Stimulated activated CD4-positive, alpha-beta T cell treated with anti-CD3 and anti-CD28 coated beads, Interleukin-4, amount 100 ng/mL, for 4 hours (primary cell): ENCODE measurements at places on chromosomes 12 and 14.
A peak's percentile ranks its signal among the peaks of the same experiment; 100 is the strongest.

DNA sequence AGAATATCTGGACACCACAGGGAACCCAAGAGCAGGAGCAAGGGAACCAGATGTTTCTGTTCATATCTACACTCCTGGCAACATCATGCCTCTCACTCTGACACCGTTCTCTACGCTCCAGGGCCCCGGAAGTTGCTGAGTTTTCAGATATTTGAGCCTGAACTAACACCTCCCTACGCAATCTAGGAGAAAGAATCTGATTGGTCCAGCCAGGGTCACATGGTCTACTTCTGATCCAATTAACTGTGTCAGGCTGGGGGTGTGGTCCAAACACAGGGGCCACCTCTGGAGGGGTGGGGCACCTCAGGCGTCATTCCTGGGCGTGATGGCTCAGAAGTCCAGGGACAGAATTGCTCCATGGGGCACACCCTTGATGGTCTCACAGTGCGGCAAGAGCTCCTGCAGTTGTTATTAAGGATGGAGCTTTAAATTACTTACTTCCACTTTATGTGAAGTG lies 165.5 kb downstream of the PTPN11 start:
- no peak for DNase-seq

DNA sequence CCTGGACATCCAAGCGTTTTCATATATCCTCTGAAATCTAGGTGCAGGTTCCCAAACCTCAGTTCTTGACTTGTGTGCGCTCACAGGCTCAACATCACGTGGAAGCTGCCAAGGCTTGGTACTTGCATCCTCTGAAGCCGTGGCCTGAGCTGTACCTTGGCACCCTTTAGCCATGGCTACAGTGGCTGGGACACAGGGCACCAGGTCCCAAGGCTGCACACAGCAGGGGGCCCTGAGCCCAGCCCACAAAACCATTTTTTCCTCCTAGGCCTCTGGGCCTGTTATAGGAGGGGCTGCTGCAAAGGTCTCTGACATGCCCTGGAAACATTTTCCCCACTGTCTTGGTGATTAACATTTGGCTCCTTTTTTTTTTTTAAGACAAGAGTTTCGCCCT lies 11.6 kb upstream of the FAM177A1 start:
- DNase-seq: no peak

GRCh38 chr12:27686147-27686546 lies 10.1 kb upstream of the REP15 start:
- DNase-seq: no peak

- DNase-seq: no peak
These were observed 182.2 kb downstream of the ANO4 start for GRCh38 chr12:100976735-100977134.

DNA sequence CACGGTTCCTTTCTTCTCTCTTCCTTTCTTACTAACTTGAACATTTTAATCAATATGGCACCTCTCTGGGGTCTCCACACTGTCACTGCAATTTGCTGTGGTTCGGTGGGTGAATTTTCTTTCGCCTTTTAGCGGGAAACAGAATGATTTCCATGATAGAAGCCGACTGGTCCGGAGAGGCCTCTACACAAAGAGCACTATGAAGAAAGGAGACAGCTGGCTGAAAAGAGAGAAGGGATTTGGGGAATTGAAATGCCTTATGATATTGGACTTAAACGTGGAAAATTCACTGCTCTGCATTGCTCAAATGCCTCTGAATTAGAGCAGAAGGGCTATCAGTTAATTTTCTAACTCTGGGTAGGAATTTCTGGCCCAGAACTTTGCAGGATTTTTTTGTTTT lies 55.9 kb downstream of the KCNA5 start:
- DNase-seq: no peak

DNA sequence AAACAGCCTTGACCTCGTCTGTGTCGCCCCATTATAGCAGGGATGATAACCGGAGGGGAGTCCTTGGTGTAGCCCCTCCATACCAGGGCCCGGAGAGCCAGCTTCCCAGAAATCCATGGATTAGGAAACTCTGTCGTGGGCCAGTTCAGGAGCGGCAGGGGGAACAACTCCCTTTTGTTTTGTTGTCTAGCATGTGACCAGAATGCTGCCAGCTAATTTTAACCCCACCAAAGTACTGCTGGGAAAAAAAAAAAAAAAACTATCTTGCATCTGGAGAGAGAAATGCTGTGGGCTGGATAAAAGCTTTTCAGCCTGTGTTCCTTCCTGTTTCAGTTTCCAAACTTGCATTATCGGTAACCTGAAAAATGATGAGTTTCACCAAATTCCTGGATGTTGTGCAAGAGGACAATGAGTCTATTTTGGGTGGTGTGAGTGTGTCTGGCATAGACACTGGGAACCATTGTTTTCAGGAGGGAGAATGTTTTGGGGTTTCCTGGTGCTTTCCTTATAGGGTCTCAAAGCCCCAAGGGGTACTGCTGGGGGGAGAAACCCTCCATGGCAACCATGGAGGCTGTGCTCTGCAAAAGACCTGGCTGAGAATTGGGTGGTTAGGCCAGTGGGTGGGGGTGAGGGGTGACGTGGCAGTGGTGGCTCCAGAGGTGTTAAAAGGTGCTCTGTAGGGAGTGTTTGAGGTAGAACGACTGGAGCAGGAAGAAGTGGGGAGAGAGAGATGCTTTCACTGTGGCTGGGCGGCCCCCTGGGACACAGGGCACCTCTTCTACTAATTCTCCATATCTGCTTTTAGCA lies 14.9 kb upstream of the IRF2BPL start:
- DNase-seq: no peak

- DNase-seq: no peak
These were observed 16.4 kb downstream of the PRMT8 start for GRCh38 chr12:3507361-3507760.

DNA sequence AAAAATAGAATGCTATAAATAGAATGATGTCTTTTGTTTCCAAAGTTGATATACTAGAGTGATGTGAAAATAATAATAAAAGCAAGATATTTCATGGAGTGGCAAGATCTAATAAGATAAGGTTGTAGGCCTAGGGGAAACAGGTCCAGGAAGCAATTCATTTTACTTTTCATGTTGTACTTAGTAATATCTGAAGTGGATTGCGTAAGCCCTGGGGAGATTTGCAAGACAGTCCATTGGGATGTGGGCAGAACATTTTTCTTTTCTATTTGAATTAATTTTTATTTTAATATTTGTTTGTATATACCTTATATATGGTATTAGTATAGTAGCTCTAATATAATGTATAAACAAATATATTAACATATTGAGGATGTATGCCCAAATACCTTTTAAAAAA lies 7.5 kb downstream of the NUBPL start:
- no peak for DNase-seq

- no peak for DNase-seq
These were observed 698.9 kb downstream of the BCL11B start for GRCh38 chr14:98573082-98573481.

- no peak for DNase-seq
These were observed 10.1 kb downstream of the HMGA2 start for GRCh38 chr12:65834146-65834935.

DNA sequence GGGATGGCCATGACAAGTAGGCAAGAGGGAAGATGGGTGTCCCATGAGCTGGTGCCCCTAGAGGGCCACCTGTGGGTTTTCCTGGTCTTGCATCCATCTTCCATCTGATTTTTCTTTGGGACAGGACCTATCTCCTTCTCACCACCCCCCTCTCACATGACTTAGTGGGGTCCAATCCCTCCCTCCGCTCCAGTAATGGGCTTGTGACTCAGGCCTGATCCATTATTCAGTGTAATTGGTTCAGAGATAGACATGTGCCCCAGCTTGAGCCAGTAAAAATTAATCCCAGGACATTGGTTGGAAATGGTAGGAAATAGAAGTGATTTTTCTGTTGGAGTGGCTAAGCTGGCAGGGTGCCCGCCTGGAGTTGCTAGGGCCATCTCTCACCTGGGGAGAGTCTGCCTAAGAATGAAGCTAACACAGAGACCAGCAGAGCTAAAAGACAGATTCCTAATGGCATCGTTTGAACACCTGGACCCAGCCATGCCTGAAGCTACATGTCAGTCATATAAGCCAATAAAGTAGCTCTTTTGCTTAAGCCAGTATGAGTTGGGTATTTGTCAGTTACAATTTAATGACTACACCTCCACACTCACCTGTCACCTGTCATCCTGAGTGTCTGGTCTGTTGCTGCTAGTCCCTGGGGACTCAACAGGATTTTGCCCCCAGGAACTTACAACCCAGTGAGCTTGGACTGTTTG lies 14.7 kb downstream of the RASAL1 start:
- no peak for DNase-seq

DNA sequence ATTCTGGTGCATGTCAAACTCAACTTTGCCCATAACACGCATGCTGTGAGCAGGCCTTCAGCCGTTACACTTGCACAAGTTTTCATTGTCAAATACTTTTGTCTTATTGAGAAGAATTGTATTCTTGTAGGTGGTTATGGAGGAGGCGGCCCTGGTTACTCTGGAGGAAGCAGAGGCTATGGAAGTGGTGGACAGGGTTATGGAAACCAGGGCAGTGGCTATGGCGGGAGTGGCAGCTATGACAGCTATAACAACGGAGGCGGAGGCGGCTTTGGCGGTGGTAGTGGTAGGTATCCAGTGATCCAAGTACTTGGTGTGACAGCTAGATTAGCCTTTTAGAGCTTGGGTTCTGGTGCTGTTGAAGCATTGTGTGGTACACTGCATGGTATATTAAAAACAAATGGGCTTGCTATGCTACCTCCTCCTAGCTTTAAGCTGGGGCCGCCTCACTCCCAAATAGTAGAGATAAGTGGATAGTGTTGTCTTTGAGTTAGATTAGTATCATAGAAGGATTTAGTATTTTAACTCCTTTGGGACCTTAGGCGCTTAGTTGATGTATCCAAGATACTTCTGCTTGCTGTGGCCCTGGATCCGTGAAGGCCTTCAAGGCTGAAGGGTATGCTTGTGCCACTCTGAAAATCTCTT lies 2.5 kb downstream of the HNRNPA1 start:
- no peak for DNase-seq

- DNase-seq: no peak
These were observed 36.1 kb upstream of the HIGD1C start for GRCh38 chr12:50916292-50916691.

DNA sequence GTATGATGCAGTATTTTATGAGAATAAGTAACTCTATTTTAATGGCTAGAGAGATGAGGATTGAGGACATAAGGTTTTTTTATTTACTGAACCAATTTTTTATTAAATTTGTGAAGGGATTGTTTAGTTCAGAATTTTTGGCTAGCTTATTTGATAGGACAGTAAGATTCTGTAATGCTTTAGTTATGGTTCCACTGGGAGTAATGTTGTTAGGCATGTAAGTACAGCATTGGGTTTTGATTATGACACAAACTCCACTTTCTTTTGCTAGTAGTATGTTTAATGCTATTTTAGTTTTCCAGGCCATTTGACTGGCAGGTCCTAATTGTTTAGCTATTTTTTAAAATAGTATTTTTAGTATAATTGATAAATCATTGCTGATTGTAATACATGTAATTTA lies 33.8 kb upstream of the LRRC10 start:
- DNase-seq: no peak

GRCh38 chr12:56593909-56594621 lies 36.1 kb downstream of the BAZ2A start:
- peak; percentile 49 for DNase-seq

- DNase-seq: no peak
These were observed 2.7 kb downstream of the RSRC2 start for GRCh38 chr12:122523846-122524718.

GRCh38 chr14:37062191-37062803 lies 110.1 kb downstream of the SLC25A21 start:
- DNase-seq: no peak

GRCh38 chr12:100919116-100919515 lies 124.5 kb downstream of the ANO4 start:
- DNase-seq: no peak

- DNase-seq: no peak
These were observed 4.2 kb upstream of the TNS2 start for GRCh38 chr12:53045696-53046045.

- DNase-seq: no peak
These were observed 27.9 kb downstream of the CCDC92 start for GRCh38 chr12:123944696-123945095.

GRCh38 chr12:3772380-3772779 lies 19.5 kb upstream of the CRACR2A start:
- DNase-seq: no peak

DNA sequence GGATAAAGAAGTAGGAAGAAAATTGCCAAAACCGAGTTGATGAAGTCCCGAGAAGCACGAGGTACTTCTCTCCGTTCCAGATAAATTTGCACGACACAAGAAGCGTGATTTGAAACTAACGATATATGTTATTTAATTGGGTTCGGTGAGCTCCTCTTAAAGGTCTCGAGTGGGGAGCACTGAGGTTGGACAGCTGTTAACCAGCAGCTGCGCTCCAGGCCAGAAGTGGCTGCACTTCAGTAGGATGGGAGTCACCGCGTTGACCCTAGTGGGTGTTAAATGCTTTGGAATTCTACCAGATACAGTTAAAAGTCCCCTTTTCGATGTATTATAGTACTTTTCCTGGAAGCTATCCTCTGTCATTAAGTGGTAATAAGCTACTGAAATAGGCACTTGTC lies 953 bp upstream of the DCAF5 start:
- no peak for DNase-seq

- no peak for DNase-seq
These were observed 23.5 kb upstream of the PTPRB start for GRCh38 chr12:70660620-70661219.

- no peak for DNase-seq
These were observed 28.5 kb downstream of the PRIMA1 start for GRCh38 chr14:93759719-93760307.

DNA sequence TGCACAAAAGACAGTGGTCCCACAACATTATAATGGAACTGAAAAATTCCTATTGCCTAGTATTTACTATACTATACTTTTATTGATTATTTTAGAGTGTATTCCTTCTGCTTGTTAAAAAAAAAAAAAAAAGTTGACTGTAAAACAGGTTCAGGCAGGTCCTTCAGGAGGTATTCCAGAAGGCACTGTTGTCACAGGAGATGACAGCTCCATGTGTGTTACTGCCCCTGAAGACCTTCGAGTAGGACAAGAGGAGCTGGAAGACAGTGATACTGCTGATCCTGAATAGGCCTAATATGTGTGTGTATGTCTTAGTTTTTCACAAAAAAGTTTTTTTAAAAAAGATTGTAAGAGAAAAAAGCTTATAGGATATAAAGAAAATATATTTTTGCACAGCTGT lies 12.3 kb downstream of the UBE2N start:
- no peak for DNase-seq

- DNase-seq: no peak
These were observed 1.5 kb downstream of the OR4E1 start for GRCh38 chr14:21672116-21672515.

DNA sequence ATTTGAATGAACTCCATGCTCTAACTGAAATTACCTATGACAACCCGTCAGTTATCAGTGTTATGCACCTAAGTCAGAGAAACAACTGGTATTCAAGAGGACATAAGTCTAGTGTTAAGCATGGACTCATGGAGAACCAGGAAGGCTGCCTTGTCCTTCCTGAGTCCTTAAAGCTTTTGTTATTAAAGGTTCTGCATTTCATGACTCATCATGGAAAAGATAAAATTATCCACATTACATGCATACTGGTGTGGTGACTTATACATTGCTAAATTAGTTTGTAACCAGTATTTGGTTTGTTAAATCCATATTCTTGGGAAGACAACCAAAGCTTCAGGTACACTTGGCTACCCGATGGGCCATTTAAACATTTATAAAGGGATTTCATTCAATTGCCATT lies 6.5 kb upstream of the OR4E1 start:
- DNase-seq: no peak

GRCh38 chr12:62839869-62840660 lies 94.9 kb downstream of the PPM1H start:
- no peak for DNase-seq

GRCh38 chr14:49451938-49452337 lies 134.2 kb downstream of the RPS29 start:
- DNase-seq: no peak

GRCh38 chr12:87171356-87171755 lies 857.8 kb downstream of the C12orf50 start:
- DNase-seq: no peak
